H1 (cell line): ENCODE measurements at places on chromosomes 6 and 20. TPM values are rescaled to one million over a fixed set of nuclear protein-coding genes. Genes with fewer than 3 reads are reported as not detected.
A peak's percentile ranks its signal among the peaks of the same experiment; 100 is the strongest.

DNA sequence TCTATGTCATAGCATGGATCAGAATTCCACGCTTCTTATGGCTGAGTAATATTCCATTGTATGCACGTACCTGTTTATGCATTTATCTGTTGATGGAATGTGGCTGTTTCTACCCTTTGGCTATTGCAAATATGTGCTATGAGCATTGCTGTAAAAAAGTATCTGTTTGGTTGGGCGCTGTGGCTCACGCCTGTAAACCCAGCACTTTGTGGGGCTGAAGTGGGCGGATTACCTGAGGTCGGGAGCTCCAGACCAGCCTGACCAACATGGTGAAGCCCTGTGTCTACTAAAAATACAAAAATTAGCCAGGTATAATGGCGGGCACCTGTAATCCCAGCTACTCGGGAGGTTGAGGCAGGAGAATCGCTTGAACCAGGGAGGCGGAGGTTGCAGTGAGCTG, 182.4 kb downstream of the BCAS1 start:
- no peak for DNase-seq
- no peaks in the 10 kb centered on the region for H3K27me3 ChIP-seq
- peaks cover 9% of the 10 kb centered on the region; the same call in 1 of the 2 replicates for H3K4me1 ChIP-seq
- no peak overlapping the region for H3K4me3 ChIP-seq
- H3K27ac ChIP-seq = no peak overlapping the region
- H3K36me3 ChIP-seq = no peaks in the 10 kb centered on the region

GRCh38 chr6:33896391-33897188, 92.8 kb upstream of the MLN start:
- H3K4me1 ChIP-seq = no peaks in the 10 kb centered on the region
- no peaks in the 10 kb centered on the region for H3K36me3 ChIP-seq
- DNase-seq = no peak
- no peak overlapping the region for H3K4me3 ChIP-seq

DNA sequence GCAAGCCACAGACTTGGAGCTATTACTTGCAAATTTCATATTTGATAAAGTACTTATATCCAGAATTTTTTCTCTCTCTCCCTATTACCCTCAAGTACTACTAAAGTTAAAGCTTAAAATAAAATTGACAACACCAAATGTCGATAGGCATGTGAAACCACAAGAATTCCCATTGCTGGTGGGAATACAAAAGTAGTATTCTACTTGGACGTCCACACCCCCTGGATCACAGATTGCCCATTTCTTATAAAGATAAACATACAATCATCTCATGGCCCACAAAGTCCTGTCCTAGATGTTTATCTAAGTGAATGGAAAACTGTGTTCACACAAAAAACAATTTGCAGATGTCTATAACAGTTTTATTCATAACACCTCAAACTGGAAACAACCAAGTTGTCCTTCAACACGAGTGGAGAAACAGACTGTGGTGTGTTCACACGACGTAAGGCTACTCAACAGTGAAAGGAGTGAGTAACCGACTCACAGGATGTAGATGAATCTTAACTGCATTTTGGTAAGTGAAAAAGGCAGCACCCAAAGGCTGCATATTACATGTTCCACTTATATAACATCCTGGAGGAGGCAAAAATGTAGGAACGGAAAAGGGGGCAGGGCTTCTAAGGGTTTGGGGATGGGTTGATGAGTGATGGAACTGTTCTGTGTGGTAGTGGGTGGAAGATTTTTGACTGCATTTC, 297.4 kb downstream of the THBS2 start:
- H3K4me3 ChIP-seq = no peak overlapping the region
- DNase-seq = no peak
- no peaks in the 10 kb centered on the region for H3K36me3 ChIP-seq

- H3K36me3 ChIP-seq = peaks cover 34% of the 10 kb centered on the region
- H3K27ac ChIP-seq = no peak overlapping the region
- no peaks in the 10 kb centered on the region for H3K27me3 ChIP-seq
- DNase-seq = no peak
- no peaks in the 10 kb centered on the region for H3K4me1 ChIP-seq
These were observed 26.8 kb downstream of the WDR27 start for GRCh38 chr6:169675011-169675410.

DNA sequence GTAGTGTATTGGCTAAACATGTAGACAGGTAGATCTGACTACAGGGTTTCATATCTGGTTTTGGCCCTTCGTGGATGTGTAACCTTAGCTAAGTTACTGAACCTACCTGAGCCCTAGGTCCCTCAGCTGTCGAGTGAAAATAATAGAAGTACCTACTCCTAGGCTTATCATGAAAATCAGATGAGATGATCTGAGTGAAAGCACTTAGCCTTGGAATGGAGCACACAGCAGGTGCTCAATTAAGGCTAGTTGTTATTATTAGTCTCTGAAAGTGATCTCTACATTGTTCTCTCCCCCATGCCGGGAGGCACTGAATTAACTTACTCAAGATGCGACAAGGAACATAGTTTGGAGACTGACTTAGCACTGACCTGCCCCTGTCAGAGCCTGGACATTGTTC, 174.7 kb upstream of the ZNF217 start:
- peak; percentile 63 for DNase-seq
- H3K27ac ChIP-seq = no peak overlapping the region
- H3K27me3 ChIP-seq = no peaks in the 10 kb centered on the region
- H3K4me3 ChIP-seq = no peak overlapping the region
- H3K4me1 ChIP-seq = peaks cover 22% of the 10 kb centered on the region

DNA sequence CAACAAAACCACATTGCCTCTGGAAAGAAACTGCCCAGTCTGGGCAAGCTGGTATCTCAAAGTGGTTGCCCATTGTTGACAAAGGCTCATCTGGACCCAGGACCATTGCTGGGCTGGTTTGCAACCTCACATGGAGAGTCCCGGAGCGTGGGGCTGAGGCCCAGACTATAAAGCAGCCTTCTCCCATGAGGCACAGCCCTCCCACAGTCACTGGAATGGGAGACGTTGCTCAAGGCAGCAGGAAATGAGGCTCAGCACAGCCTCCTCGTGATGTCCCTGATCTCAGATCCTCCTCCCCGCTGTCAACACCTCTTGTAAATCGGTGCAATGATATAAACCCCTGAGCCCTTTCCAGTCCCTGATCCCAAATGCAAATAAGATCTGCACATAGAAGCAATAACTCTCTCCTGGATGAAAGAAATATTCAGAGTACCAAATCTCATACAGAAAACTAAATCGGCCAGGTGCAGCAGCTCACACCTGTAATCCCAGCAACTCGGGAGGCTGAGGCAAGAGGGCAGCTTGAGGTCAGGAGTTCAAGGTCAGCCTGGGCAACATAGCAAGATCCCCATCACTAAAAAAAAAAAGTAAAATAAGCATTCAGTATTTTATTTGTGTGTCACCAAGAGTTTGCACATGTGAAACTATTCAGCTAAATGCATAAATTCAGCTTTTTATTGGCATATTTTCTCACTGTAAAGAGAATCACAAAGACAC, 103.0 kb upstream of the RREB1 start:
- no peak for DNase-seq
- no peaks in the 10 kb centered on the region; the same call in 1 of the 2 replicates for H3K4me1 ChIP-seq
- no peak overlapping the region for H3K4me3 ChIP-seq

DNA sequence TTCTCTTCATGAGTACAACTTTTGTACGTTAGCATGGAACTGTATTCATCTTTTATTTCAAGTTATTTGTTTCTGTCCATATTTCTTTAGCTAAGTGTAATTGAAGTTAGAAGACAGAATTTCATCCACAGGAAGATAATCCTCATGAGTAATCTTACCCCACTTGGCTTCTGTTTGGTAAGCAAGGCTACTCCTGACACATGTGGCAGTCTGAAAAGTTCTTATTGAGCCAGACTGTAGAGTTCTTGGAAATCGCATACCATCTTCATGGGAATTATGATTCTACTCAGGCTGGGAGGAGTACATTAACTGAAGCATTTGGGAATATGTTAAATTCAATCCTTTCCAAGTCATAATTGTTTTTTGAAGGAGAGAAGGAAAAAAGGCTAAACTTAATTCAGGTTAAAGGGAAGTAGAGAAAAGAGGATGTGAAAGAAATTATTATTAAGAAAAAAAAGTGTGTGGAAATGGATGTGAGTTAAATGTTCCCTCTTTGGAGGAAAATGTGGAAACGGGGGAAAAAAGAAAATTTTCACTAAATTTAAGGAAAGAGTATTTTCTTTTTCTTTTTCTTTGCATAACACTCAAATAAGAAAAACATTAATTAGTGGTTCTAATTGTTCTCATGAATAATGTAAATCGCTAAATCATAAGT, 41.5 kb upstream of the TENT5A start:
- DNase-seq = no peak
- H3K36me3 ChIP-seq = no peaks in the 10 kb centered on the region
- no peaks in the 10 kb centered on the region for H3K27me3 ChIP-seq
- peaks cover 5% of the 10 kb centered on the region for H3K4me1 ChIP-seq
- H3K4me3 ChIP-seq = no peak overlapping the region
- no peak overlapping the region for H3K27ac ChIP-seq

DNA sequence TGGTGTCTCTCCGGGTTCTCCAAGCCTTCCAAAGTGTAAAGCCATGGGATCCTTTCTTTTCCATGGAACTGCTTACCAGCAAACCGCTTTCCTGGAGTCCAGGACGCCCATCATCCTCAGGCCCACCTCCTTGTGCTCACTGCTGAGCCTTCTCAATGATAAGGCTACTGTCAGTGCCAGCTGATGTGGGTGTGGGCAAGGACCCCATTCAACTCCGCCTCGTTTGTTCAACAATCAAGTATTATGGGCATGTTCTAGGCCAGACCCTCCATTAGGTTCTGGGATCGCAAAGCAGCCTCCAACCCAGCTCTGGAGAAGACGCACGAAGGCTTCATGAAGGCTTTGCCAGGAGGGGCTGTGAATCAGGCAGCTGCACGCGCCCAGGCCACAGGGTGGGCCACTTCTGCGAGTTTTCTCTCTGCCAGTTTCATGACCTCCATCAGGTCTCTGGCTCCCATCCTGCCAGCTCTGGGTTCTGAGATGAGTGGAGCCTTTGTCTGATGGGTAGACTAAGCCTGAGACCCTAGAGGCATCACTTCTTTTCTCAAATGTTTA, 177.1 kb downstream of the MRPL14 start:
- H3K36me3 ChIP-seq = no peaks in the 10 kb centered on the region
- no peak for DNase-seq
- peaks cover 3% of the 10 kb centered on the region; the same call in 1 of the 2 replicates for H3K4me1 ChIP-seq
- H3K27me3 ChIP-seq = no peaks in the 10 kb centered on the region

FAXC gene
- 25.6 and 29.8 TPM in 2 replicates for total RNA-seq

- H3K4me1 ChIP-seq = no peaks in the 10 kb centered on the region
- DNase-seq = no peak
- no peak overlapping the region for H3K27ac ChIP-seq
- no peaks in the 10 kb centered on the region for H3K36me3 ChIP-seq
These were observed 4.6 kb downstream of the WFDC12 start for GRCh38 chr20:45119556-45120266.

STK4 gene
- 33.8 and 34.3 TPM in 2 replicates for total RNA-seq

NT5E gene
- total RNA-seq = 1.1 and 1.5 TPM in 2 replicates

- no peak overlapping the region for H3K27ac ChIP-seq
- DNase-seq = no peak
- H3K4me3 ChIP-seq = no peak overlapping the region
- H3K4me1 ChIP-seq = peaks cover 4% of the 10 kb centered on the region; the same call in 1 of the 2 replicates
These were observed 13.0 kb downstream of the DYNLT2 start for GRCh38 chr6:169738204-169738975.

GRCh38 chr20:60058879-60059278, 100.7 kb downstream of the CDH26 start:
- no peaks in the 10 kb centered on the region for H3K36me3 ChIP-seq
- H3K27ac ChIP-seq = no peak overlapping the region
- no peak overlapping the region for H3K4me3 ChIP-seq
- no peaks in the 10 kb centered on the region for H3K27me3 ChIP-seq
- peaks cover 10% of the 10 kb centered on the region; the same call in 1 of the 2 replicates for H3K4me1 ChIP-seq

DNA sequence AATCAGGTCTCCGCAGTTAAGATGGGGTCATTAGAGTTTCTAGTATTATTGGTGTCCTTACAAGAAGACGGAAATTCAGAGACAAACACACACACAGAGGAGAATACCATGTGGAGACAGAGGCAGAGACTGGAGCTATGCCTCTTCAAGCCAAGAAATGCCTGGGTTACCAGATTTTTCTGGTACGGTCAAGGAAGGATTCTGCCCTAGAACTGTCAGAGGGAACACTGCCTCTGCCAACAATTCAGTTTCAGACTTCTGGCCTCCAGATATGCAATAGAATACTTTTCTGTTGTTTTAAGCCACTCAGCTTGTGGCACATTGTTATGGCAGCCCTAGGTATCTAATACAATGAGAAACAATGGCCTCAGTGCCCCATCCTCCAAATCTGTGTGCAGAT, 18.9 kb downstream of the TRMT6 start:
- H3K27ac ChIP-seq = no peak overlapping the region
- H3K27me3 ChIP-seq = no peaks in the 10 kb centered on the region
- no peak overlapping the region for H3K4me3 ChIP-seq
- no peak for DNase-seq
- no peaks in the 10 kb centered on the region for H3K36me3 ChIP-seq

HLA-DQB2 gene
- not detected in 2 replicates for total RNA-seq

- no peak overlapping the region for H3K4me3 ChIP-seq
- H3K36me3 ChIP-seq = no peaks in the 10 kb centered on the region
- no peaks in the 10 kb centered on the region for H3K4me1 ChIP-seq
- H3K27ac ChIP-seq = no peak overlapping the region
These were observed 148.5 kb downstream of the HDGFL1 start for GRCh38 chr6:22717915-22718314.

DNA sequence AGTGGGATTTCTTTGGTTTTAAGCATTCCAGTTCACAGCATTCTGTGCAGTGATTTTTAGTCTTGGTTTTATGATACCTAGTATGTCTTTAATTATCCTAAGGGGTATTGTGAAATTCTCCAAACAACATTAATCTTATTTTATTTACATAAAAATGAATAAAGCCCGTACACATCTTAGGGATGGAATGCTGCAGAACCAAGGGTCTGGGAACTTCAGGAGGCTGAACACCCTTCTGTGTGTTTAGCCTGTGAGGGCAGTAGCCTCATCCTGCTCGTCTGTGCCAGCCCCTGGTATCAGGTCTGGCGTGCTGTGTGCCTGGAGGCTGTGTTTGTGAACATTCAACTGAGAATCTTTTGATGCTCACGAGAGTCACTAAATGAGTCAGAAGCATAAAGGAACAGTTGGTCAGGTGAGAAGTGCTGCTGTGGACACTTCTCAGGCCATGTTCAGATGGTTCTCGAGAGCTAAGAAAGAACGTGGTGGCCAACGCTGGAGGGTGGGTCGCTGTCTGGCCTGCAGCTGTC, 25.2 kb upstream of the C20orf204 start:
- no peak overlapping the region for H3K4me3 ChIP-seq
- H3K4me1 ChIP-seq = no peaks in the 10 kb centered on the region
- peaks cover 35% of the 10 kb centered on the region for H3K36me3 ChIP-seq

GRCh38 chr20:4490045-4490444, 231.7 kb upstream of the PRND start:
- H3K27ac ChIP-seq = no peak overlapping the region
- H3K27me3 ChIP-seq = no peaks in the 10 kb centered on the region
- H3K4me3 ChIP-seq = no peak overlapping the region

FBXO30 gene
- total RNA-seq = 18.3 and 18.8 TPM in 2 replicates

RNF39 gene
- total RNA-seq = 1.4 and 1.7 TPM in 2 replicates

E2F1 gene
- 35.3 and 35.8 TPM in 2 replicates for total RNA-seq

DNA sequence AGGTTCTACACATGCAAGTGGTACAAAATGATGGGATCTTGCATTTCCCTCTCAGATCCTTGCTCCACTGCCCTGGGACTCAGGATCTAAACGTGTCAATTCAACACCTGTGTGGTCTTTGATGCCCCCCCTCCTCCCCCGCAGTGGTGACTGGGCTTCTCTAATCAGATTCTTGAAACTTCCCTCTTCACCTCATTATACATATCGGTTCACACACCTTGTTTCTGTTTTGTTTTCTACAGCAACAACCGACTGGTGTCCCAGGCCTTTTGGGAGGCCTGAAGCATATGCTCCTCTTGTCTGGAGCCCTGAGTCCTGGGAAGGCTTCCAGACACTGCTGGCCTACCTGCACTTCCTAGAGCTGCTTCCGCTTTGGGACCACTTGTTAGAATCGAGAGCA, 20.0 kb downstream of the SAMD3 start:
- no peaks in the 10 kb centered on the region; the same call in 1 of the 2 replicates for H3K27me3 ChIP-seq
- H3K27ac ChIP-seq = no peak overlapping the region
- DNase-seq = peak; percentile 27
